ENCODE measurements at places on chromosomes 7 and 10.
A peak's percentile ranks its signal among the peaks of the same experiment; 100 is the strongest.

DNA sequence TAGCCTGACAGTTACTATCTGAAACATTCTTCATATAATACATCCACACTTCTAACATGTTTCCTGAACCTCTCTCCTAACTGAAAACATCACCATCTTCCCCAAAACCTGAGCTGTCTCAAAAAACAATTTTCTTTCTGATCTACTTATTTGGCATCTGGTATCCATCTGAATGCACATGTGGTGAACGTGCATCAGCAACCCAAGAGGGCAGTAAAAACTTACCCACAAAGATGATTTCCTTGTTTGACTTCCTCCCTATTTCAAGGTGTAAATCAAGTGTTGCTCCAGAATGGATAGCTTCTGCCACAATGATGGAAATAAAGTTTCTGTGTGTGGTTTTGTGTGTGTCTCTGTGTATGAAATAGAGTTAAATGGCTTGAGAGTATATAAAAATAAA, 500.4 kb downstream of the MAGI2 start:
- DNase-seq, result no peak

DNA sequence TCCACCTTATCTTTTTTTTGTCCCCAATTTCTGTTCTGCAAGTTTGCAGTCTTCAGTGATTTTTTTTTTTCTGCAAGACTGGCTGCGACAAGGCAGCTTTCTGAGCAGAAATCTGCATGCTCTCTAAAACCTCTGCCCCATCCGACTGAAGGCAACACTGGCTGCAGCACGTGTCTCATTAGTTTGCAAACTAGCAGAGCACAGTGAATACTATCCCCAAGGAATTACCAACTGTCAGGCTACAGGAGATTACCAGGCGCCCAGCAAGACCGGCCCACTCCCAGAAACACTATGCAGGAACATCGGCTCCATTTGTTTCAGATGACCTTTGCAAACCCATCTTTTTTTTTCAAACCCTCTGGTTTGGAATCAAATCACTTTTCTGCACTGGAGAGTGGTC, 538.8 kb downstream of the SORCS1 start:
- no peak for DNase-seq

- no peak for DNase-seq
These were observed 25.1 kb downstream of the CDK14 start for GRCh38 chr7:90621125-90621746.

DNA sequence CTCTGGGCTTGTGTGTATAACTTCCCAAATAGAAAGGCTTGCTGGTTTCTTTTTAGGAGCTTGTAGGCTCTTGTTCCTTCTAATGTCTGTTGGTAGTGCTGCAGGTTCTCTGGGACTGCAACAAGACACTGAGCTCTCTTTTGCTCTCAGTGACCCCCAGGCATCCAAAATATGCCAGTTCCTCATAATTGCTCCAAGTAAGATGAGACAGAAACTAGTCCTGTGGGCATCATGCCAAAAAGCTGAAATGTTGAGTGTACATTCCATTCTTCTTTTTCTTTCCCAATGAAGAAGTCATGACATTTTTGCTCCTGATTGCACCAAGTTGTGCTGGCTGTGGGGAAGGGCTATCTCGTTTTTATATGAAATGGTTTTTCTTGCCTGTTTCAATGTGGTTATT, 7.1 kb upstream of the BTBD16 start:
- no peak for DNase-seq

DNA sequence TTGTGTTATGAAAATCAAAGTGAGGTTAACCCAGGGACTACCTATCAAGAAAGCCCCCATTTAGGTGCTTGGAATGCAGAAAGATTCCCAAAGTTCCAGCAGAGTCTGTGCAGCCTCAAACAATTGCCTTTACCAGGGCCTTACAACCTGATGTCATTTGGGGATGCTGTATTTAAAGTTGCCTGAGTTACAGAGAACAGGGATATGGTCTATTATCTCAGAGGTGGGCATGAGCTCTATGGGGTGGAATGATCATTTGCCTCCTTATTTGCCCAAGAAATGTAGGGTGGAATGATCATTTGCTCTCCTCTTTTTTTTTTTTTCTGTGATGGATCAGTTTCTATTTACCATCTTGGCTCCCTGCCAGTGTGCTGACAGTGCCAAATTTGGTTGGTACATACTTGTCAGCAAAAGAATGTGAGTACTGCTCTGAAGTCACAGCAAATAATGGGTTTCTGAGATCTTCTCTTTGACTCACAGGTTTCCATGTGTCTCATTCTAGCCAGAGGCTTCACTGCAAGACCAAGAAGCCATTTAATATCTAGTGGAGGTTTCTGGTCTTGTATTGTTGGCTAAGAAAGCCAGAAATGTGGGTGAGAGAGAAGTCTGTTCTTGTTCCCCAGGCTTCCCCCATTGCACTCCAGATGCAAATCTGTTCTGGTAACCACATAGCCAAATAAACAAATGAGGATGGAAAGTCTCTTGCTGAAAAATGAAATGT, 45.5 kb upstream of the ZNRF2 start:
- DNase-seq, result no peak

- DNase-seq, result no peak
These were observed 99.6 kb downstream of the CHST15 start for GRCh38 chr10:123993534-123994416.

DNA sequence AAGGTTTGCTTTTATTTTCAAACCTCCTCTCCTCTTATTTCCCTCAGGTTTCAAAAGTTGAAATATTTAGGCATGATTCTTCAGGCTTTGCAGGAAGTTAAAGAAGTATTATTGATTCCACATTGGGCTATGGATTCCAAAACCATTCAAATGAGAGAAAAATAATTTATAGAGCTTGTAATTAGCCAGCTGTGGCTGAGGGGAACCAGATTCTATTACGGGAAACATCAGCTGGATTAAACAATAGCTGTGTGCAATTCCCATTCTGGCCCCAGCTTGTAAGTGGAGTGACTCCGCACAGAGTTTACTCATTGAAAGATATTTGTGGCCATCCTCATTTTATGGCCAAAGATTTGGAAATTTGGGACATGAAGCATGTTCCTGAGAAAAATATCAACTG, 77.0 kb upstream of the PHYHIPL start:
- DNase-seq, result no peak

GRCh38 chr10:86969421-86970041, 1.2 kb downstream of the ADIRF start:
- no peak for DNase-seq

- DNase-seq, result no peak
These were observed 7.8 kb upstream of the DIP2C start for GRCh38 chr10:697097-697875.

DNA sequence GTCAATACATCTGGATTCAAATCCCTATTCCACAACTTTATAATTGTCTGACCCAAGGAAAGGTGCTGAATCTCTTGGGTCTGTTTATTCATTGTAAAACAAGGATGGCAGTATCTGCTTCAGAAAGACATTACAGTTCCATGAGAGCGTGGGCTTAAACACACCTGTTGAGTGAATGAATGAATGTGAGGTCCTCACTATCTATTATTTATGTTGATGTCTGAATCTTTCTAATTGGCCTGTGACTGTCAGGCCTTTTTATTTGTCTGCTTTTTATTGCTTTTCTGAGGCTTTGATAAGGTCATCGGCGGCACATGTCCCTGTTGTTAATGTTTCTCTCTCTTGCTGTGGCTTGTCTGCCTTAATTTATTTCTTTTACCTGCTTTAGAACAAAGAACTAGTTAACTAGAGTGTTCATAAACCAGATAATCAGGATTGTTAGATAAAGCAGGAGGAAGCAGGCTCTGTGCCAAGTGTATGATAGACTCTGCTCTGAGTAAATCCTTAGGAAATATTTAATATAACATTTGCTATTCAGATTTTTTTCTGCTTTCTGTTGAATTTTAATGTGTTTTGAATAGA, 42.3 kb upstream of the CYCS start:
- no peak for DNase-seq

DNA sequence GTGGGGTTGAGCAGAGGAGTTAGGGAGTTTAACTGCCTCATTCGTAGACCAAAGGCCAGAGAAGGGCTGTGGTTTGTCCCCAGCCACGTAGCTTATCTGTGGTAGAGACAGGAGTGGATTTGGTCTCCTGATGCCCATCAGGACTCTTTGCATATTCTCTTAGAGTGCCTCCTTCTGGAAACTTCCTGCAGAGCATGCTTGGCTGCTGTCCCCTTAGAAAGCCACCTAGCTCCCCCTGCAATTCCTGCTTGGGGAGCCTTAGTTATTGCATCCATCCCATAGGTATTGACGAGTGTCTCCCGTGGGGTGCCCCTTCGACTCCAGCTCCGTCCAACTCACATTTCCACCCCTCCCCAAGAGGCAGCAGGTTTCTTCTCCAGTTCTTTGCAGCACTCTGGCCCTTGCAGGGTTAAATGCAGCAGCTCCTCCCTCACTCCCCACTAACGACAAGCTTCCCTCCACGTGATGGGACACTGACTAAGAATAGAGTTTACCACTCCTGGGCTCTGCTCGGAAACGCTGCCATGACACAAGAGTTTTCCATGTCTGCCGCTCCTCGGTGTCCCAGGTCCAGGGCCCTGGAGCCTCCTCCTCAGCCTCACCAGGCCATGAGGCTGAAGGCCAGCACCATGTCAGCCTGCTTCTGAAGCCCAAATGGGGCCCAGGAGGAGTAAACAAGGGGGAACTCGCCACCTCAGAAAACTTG, 147.8 kb upstream of the UNC5B start:
- no peak for DNase-seq

- no peak for DNase-seq
These were observed 84.8 kb downstream of the ANK3 start for GRCh38 chr10:60304829-60305379.

- no peak for DNase-seq
These were observed 1156.6 kb upstream of the AUTS2 start for GRCh38 chr7:68441645-68442044.

- DNase-seq, result no peak
These were observed 49.3 kb downstream of the CAMK2B start for GRCh38 chr7:44275957-44276570.

- no peak for DNase-seq
These were observed 105.7 kb downstream of the ELAPOR2 start for GRCh38 chr7:86953653-86954336.

- no peak for DNase-seq
These were observed 126.1 kb downstream of the AOAH start for GRCh38 chr7:36598054-36598674.

DNA sequence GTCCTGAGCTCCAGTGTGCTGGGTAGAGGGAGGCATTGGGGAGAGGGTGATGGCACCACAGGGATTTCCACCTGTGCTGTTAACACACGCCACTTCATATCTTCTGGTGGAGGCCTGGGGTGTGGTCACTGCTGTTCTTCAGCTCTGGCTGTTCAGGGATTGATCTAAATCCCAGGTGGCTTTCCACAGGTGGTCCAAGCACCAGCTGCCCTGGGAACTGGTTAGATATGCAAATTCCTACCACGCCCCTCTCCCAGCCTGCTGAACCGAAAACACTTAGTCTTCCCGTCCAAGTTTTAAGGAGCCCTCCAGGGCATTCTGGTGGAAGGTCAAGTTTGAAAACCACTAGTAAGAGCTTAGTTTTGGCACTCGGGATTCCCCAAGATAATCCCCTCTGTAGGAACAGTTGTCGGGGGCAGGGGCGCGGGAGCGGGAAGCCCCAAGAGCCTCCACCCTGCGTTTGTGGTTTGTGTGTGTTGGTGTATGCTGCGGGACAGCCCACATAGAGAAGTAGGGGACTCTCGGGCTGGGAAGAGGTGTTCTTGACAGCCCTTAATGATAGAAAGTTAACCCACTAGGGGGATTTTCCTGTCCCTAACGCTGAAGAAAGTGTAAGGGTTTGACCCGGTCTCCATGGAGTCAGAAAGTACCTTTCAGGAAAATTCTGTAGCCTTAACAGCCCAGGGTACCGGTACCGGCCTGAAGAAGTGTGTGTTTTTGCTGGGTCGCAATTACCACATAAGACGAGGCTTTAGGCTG, 5.1 kb downstream of the DEPP1 start:
- no peak for DNase-seq

GRCh38 chr10:29545122-29545521, 89.6 kb downstream of the SVIL start:
- DNase-seq, result no peak

DNA sequence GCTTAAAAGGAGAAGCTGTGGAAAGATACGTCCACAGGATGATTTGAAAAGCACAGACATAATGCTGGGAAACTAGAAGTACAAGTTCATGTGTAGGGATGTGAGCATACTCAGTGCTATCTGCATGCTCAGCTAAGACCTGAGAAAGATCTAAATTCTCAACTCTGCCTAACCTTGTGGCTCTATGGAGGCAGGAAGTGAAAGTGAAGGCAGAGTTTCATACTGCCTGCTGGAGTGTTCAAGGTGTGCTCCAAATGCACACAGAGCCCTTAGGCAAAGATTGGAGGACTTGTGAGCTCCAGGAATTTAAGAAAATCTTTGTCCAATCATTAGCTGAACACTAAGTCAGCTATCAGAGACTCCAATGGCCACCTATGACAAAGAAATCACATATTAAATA, 190.9 kb downstream of the RNLS start:
- DNase-seq, result peak; percentile 47

GRCh38 chr10:69567920-69568319, 5.3 kb downstream of the NEUROG3 start:
- no peak for DNase-seq

Data from KG1 (cell line).